ENCODE measurements at places on chromosomes 13 and 19.

GRCh38 chr13:99359528-99359927 lies 52.3 kb upstream of the GPR183 start:
- DNase-seq, result no peak

DNA sequence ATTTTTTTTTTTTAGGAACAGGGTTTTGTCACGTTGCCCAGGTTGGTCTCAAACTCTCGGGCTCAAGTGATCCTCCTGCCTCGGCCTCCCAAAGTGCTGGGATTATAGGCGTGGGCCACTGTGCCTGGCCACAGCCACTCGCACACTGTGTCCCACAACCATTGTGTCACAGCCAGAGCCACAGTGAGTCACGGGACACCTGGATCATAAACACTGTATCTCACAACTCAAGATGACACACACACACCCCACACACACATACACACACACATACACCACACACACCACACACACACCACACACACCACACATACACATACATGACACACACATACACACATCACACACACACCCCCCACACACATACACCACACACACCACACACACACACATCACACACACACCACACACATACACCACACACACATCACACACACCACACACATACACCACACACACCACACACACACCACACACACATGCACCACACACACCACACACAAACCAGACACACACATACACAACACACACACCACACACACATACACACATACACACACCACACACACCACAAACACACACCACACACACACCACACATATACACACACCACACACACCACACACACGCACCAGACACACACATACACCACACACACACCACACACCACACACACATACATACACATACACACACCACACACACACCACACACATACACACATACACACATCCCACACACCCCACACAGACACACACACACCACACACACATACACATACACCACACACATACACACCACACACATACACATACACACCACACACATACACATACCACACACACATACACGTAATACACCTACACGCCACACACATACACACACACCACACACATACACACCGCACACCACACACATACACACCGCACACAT lies 16.2 kb downstream of the ELAVL3 start:
- DNase-seq, result no peak

GRCh38 chr19:3788996-3789778 lies 3.0 kb upstream of the MATK start:
- no peak for DNase-seq

GRCh38 chr13:106296723-106297122 lies 238.7 kb downstream of the EFNB2 start:
- no peak for DNase-seq

DNA sequence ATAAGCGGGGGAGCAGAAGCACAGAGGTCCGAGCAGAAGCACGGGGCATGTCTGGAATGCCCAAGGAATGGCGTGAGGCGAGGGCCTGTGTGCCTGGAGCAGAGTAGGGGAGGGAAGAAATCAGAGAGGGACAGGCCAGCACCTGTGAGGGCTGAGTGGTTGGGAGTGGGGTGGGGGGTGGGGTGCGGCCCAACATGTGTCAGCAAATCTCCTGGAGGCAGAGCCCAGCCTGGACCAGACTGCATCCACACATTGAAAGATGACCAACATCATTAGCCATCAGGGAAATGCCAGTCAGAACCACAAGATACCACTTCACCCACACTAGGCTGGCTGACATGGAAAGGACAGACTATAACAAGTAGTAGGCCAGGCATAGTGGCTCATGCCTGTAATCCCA lies 11.2 kb downstream of the CLASRP start:
- no peak for DNase-seq

DNA sequence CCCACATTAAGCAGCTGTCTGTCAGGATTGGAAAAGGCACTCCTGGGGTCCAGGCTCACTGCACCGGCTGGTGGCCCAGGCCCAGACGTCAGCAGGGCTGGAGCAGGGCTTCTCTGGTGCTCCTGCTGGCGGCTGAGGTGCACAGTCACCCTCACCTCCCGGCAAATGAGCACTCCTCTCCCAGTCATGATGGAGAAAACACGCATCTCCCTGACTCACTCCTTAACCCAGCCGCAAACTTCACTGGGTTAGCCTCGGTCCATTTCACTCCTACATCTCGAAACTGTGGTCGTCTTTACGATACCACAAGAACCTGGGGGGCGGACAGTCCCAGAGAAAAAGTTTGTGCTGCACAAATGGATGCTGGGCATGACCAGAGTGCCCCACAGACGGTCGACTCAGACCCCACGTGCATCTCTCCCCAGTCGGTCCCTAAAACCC lies 3.3 kb upstream of the RASA3 start:
- no peak for DNase-seq

DNA sequence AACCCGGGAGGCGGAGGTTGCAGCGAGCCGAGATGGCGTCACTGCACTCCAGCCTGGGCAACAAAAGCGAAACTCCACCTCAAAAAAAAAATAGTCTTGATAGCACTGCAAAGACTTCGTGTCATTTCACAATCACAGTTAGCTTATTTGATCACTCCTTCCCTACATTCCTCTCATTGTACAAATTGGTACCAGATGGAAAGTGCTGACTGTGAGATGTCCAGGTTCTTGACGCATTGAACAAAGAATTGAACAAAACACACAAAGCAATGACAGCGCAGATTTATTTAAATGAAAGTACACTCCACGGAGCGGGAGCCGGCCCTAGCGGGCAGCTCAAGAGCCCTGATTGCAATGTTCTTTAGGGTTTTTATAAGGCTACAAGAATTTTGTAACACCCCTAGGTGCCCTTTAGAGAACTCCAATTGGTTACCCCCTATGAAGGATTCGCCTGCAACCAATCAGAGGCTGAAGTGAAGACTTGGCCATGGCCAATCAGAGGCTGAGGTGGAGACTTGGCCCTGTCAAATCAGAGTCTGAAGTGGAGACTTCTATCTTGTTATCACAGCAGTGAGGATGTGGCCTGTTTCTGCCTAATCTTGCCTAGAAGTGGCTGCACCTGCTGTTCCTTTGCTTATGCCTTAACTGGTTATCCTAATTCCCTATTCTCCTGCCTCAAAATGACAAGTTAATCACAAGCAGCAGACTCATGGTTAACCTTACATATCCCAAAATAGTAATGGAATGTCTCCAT lies 16.7 kb downstream of the ZNF556 start:
- DNase-seq, result no peak

DNA sequence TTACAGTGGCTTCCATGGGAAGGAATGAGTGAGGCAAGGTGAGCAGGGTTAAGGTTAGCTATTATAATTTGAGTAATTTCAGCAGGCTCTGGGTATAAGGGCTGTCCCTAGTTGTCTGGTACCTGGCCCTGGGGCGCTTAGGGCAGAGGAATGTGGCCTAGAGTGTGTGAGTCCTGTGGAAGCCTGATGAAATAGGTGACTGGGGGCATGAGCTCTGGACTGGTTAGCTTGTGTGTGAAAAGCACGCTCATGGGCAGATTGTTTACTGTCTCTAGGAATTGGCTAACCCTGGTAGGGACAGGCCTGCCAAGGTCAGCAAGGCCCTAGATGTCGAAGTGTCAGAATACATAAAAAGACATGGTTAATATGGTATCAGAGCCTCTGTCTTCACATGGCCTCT lies 42.5 kb downstream of the SPRYD7 start:
- DNase-seq, result no peak

- no peak for DNase-seq
Observed at GRCh38 chr19:50500060-50500752, 10.8 kb downstream of the JOSD2 start.

DNA sequence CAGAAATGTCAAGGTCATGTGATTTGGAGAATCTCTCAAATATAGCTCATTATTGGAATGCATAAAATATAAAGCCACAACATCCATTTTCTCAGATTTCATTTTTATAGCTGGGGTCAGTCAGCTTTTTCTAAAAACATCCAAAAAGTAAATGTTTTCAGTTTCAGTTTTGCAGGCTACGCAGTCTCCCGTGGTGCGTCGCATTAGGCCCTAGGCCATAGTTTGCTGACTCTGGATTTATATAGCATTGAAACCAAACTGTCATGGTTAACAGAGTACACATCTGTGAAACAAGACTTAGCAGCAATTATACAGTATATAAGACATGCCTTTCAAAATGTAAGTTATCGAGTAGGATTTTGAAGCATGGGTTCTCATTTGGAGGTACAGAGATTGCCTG lies 140.0 kb downstream of the IRS2 start:
- DNase-seq, result no peak

DNA sequence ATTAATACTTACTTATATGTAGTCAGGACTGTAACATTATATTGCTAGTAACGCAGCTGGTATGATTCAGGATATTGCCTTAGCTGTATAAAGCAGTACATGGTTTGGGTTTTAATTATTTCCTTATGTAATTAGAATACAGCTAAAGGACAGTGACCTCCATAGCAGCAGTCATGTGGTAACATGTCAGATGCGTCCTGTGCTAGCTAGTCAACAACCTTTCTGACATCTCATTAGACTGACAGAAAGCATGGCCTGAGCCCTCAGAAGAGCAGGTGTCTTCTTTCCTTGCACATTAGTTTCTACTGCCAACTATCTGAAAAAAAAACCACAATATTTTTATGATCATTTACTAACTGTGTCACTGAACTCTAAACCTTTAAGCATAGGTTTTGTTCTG lies 122.2 kb downstream of the MAB21L1 start:
- DNase-seq, result no peak

DNA sequence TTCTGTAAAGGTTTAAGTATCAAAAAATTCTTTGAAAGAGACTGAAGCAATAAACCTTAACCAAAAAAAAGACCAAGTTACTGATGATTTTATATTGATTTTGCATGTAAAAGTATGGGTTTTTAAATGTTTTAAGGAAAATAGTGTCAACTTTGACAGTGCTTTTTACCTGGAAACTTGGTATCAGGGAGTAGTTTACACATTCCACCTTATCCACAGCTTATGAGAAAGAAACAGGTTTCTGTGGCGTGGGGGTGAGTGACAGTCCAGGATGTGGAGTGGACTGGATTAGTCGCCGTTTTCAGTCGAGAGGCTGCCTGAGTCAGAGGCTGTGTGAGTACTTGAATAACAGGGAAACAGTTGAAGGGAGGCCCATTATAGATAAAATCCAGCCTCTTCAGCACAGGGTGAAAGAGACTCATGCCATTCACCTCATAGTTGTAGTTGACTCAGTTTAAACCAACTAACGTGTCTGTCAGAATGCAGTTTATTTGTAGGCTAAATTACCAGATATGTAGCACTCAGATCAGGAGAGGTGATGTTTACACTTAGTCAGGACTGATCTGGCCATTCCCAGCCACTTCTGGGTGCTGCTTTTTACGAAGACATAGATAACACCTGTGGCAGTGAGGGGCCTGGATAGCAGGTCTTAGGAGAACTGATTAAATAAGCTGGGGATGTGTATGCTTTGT lies 595 bp upstream of the GPR183 start:
- DNase-seq, result peak; percentile 76

DNA sequence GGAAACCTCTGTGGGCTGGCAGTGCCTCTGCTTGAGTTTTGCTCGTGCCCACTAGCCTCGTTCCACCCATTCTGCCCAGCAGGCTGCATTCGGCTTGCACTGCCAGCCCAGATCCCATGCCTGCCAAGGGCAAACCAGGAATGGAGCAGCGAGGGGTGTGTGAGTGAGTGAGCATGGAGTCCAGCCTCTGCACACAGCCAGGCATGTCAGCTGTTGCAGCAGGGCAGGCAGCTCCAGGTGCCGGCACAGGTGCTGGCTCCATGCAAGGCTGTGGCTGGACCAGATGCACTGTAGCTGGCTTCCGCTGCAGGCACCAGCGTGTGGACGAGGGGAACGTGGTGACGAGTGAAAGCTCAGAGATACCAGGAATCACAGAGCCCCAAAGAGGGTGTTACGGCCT lies 64.5 kb downstream of the SPATA13 start:
- no peak for DNase-seq

DNA sequence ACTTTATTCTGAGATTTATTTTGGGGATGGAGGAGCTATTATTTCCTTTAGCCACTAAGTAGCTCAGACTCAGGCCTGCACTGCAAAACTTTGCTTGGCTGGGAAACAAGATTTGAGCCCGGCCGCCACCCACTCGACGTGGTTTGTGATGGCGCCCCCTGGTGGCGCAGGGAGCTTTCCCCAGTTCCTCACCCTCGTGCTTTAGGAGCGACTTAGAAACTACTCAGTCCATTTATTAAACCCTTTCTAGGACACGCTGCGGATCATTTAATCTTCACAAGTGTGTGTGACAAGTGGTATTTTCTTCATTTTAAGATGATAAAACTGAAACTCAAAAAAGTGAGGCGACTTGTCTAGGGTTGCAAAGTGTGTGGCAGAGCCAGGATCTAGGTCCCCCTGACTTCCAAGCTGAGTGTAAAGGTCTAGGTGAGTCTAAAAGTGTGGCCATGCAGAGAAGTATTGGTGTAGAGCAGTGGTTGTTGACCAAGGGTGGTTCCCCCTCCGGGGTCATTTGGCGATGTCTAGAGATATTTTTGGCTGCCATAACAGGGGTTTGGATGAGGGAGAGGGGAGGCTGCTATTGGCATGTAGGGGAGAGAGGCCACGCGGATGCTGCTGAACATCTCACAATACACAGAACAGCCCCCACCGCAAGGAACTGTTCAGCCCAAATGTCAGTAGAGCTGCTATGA lies 2.2 kb downstream of the CXCL17 start:
- peak; percentile 67 for DNase-seq

DNA sequence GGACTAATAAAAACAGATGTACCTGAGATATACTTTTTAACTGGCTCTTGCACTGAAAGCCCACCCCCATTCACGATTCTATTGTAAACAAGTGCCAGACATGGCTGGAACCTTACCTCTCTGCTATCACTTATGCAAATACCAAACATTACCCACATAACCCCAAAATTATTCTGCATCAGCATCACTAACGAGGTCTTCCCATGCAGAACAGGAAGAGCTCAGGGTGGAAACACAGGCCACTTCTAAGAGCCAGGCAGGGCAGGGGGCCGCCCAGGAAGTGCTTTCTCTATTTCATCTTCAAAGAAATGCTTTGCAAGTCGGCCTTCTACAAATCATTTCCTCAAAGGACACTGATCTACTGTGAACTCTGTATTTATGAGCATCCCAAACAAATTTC lies 7.3 kb downstream of the IRS2 start:
- DNase-seq, result peak; percentile 27

GRCh38 chr19:15296841-15297415 lies 35.4 kb downstream of the BRD4 start:
- DNase-seq, result no peak
